ENCODE measurements at places on chromosomes 1 and 21.

DNA sequence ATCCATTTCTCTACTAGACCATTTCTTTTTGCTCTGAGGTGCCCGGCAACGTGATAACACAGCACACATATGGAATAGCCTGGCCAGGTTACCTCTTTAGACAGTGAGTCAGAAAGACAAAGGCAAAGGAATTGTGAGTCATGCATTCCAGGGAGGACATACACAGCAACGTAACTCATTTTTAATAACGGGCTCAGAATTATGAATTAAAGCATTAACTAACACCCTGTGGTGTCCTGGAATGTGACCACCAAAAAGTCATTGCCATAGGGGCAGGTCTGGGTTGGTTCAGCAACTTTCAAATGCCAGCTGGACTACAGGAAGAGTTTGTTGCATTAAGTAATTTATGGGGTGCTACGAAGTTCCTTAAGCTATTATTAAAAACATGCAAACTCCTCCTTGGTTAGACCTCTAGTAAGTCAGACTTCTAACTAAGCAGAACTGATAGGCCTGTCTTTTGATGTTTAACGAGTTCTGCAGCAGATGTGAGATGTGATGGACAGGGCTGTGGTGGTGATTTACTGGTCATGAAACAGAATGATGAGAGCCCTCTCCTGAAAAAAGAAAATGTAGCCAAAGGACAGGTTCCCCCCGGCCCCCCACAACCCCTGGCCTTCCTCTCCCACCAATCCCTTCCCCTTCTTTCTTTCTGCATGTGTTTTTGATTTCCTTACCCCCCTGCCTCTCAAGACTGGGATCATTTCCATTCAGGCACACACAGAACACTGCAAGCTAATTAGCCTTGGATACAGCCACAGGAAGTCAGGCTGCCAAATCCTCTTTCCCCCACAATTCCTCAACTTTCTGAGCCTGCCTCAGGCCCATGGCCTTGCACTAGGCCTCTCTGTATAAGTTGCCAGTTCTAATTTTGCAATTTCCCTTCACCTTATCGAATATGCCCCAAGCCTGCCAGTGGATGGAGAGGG lies 88.9 kb upstream of the HAO2 start:
- DNase-seq, result no peak

DNA sequence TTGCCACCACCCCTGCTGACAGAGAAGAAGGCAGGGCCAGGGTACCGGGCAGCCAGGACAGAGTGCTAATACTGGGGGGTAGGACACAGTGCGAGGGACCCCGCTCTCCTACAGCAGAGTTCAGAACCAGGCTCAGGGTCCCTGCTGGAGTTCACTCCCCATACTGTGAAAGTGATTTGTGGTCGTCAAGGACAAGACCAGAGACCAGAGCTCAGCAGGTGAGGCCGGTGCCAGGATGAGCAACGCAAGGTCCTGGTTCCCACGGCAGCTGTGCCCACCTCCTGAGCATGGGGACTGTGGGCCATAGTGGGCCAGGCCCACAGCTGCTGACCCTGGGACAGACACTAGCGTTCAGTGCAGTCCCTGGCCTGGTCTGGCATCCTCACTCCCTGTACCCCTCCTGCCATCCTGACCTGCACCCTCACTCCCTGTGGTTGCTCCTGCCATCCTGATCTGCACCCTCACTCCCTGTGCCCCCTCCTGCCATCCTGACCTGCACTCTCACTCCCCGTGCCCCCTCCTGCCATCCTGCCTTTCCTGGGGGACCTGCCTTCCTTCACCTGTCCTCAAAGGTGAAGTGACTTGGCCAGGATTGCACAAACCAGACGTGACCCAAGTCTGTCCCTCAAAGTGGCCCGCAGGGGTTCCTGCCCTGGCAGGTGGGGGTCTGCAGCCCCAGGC lies 13.8 kb upstream of the PTTG1IP start:
- DNase-seq, result no peak

- DNase-seq, result no peak
These were observed 85.4 kb upstream of the SIM2 start for GRCh38 chr21:36613554-36613953.

DNA sequence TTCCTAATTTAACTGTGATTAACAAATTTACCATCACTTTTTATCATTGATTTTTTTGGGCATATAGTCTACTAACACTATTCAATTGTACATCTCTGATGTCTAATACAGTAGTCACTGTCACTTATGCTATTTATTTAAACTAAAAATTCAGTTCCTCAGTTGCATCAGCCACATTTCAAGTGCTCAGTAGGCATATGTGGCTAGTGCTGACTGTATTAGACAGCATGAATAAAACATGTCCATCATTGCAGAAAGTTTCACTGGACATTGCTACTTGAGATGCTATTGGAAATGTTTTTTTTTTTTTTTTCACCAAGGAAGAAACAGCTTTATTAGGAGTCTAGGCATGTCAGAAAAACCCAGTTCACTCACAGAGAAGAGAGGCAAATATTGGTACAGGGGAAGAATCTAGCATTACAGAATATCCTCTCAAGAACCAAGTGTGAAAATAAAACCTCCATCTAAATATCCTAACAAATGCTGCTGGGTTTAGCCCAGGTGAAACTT lies 108.1 kb upstream of the GNG4 start:
- no peak for DNase-seq

DNA sequence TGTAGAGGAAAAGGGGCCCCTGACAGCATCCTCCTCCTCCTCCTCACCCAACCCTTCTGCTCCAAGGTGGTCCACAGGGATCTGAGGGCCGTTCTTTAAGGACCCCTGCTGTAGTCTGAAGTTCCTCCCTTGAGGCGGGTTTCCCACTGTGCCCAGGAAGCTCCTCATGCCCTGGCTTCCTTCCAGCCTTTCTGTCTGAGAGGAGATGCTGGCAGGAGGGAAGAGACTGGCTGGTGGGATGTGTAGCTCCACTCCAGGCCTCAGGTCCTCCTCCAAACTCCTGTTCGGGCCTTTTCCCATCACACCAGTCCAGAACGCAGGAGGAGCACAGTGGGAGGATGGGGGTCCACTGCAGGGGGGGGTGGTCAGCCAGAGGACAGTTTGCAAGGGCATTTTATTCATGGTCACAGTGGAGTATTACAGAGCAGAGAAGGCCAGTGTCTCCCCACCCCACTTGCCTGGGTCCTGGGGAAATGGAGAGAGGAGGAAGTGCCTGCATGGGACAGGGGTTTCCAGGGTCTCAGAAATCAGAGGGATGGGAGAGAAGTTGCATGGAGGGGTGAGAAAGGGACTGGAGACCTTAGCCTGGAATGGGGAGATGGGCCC lies 7.8 kb downstream of the ETV3L start:
- no peak for DNase-seq

GRCh38 chr1:205041001-205041715 lies 1.9 kb upstream of the CNTN2 start:
- no peak for DNase-seq

- DNase-seq, result peak; percentile 89
These were observed 229.2 kb downstream of the RHOU start for GRCh38 chr1:228964178-228965089.

GRCh38 chr1:150498342-150498741 lies 9.6 kb upstream of the ECM1 start:
- DNase-seq, result no peak

GRCh38 chr1:207282058-207282457 lies 39.4 kb upstream of the CD55 start:
- no peak for DNase-seq

All from lower leg skin (tissue), 4 donors.